Activated T-helper 2 cell treated with anti-CD3 and anti-CD28 coated beads, Interferon-gamma antibody, Interleukin-2, Interleukin-4, amounts not matched to agents 10 μg/mL and 5 μg/mL and 100 μg/mL, durations not matched to agents 14 hours and 24 hours and 36 hours (primary cell): ENCODE measurements at places on chromosomes 11 and 22.

- H3K4me3 ChIP-seq: no peak overlapping the region
- H3K27ac ChIP-seq: peak overlapping the region; percentile 91
- peaks cover 72% of the 10 kb centered on the region for H3K4me1 ChIP-seq
- no peak for DNase-seq
- H3K36me3 ChIP-seq: peaks cover 98% of the 10 kb centered on the region
Observed at GRCh38 chr11:128463371-128463829, 124.0 kb downstream of the ETS1 start.

GRCh38 chr22:48494968-48495750 is 1332.5 kb downstream of the BRD1 start:
- H3K36me3 ChIP-seq: no peaks in the 10 kb centered on the region
- peaks cover 24% of the 10 kb centered on the region for H3K27me3 ChIP-seq
- no peak for DNase-seq
- no peak overlapping the region for H3K4me3 ChIP-seq
- H3K27ac ChIP-seq: no peak overlapping the region

GRCh38 chr11:76885390-76886097 is 24.8 kb downstream of the ACER3 start:
- no peak overlapping the region for H3K4me3 ChIP-seq
- H3K27me3 ChIP-seq: no peaks in the 10 kb centered on the region
- no peak overlapping the region for H3K27ac ChIP-seq
- peaks cover 16% of the 10 kb centered on the region for H3K4me1 ChIP-seq
- no peaks in the 10 kb centered on the region for H3K36me3 ChIP-seq

DNA sequence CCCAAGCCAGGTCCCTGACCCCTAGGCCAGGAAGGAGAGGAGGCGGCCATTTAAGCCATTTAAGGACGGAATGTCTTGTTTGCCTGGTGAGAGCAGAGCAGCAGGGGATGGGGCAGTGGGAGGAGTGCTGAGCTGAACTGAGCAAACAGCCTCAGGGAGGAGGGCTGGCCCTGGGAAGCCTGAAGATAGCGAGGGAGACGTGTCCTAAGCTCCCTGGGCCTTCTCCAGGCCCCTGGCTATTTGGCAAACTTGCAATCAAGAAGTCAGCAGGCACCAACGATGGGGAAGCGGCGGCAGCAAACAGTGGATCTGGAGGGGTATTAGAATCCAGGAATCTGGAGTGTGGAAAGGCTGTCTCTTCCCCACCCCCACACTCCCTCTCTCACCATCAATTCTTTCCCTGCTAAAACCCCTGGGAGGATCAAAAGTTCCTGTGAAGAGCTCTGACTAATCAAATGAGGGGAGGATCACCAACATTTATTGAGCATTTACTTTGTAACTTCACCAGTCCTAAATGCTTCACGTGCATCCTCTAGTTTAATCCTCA is 8.8 kb downstream of the BCL9L start:
- H3K36me3 ChIP-seq: peaks cover 12% of the 10 kb centered on the region
- H3K27me3 ChIP-seq: no peaks in the 10 kb centered on the region
- DNase-seq: no peak
- H3K4me3 ChIP-seq: peak overlapping the region; percentile 20
- H3K4me1 ChIP-seq: peaks cover 86% of the 10 kb centered on the region
- peak overlapping the region; percentile 93 for H3K27ac ChIP-seq

DNA sequence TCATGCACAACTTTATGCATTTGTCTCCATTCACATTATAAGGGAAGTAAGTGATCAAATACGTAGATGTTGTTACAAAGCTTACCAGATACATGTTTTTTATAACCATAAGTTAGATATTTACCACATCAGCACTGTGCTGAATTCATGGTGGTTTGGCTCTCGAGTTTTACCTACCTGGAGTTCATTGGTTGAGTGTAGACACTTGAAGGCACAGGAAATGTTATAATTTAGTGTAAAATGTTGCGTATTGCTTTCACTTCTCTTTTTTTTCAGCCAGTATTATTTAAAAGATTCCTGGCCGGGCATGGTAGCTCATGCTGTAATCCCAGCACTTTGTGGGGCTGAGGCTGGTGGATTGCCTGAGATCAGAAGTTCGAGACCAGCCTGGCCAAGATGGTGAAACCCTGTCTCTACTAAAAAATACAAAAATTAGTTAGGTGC is 53.1 kb upstream of the GRK2 start:
- no peaks in the 10 kb centered on the region for H3K27me3 ChIP-seq
- H3K4me3 ChIP-seq: no peak overlapping the region
- DNase-seq: no peak
- H3K27ac ChIP-seq: no peak overlapping the region

- H3K4me3 ChIP-seq: no peak overlapping the region
- H3K27ac ChIP-seq: no peak overlapping the region
- no peaks in the 10 kb centered on the region for H3K36me3 ChIP-seq
- H3K27me3 ChIP-seq: peaks cover 9% of the 10 kb centered on the region
Observed at GRCh38 chr22:30605449-30606110, 1.4 kb upstream of the TCN2 start.

- no peak for DNase-seq
- H3K27me3 ChIP-seq: peaks cover 26% of the 10 kb centered on the region
- no peak overlapping the region for H3K4me3 ChIP-seq
- H3K36me3 ChIP-seq: no peaks in the 10 kb centered on the region
Observed at GRCh38 chr11:44638032-44638431, 72.6 kb downstream of the CD82 start.

DNA sequence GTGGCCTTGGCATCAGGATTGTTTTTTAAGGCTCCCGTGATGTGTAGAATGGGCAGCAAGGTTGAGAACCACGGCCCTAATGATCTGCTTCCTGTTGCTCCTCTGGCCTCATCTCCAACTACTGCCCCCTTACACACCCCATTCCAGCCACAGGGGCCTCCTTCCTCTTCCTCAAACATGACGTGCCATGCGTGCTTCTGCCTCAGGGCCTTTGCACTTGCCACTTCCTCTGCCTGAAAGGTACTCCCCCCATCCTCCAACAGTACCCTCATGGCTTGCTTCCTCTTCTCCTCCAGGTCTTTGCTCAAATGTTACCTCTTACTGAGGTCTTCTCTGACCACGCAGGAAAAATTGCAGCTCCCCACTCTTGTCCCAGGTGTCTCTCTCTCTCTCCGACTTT is 93.9 kb upstream of the CSNK2A3 start:
- no peaks in the 10 kb centered on the region for H3K36me3 ChIP-seq
- H3K27ac ChIP-seq: no peak overlapping the region
- H3K27me3 ChIP-seq: no peaks in the 10 kb centered on the region
- peaks cover 7% of the 10 kb centered on the region for H3K4me1 ChIP-seq
- H3K4me3 ChIP-seq: no peak overlapping the region
- no peak for DNase-seq

DNA sequence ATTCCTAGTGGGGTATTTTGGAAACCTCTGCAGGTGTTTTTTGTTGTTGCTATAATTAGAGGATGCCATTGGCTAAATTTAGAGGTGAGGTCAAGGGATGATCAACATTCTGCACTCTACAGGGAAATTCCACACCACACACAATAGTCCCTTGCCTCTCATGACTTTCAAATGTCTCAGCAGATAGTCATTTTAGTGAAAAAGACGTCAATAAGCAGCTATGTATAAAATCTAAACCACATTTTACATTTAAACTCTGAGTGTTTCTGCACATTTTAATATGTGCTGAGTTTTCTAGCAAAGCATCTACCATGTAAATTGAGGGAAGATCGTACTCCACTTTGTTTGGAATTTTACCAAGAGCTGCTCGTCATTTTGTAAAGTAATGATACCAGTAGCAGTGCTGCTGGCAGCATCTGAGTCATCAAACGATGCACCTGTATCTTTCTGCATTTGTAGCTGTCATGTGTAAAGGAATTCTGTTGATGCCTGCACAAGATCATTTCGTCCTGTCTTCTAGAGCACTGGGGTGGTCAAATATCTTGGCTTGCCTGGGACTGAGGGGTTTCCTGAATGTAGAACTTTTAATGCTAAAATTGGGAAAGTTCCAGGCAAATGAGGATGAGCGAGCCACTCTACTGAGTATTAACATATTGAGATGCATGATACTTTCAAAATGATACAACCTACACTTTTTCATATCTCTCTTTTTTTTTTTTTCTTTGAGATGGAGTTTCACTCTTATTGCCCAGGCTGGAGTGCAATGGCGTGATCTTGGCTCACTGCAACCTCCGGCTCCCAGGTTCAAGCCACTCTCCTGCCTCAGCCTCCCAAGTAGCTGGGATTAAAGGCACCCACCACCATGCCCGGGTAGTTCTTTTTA is 414.5 kb upstream of the SYN3 start:
- no peak for DNase-seq
- H3K36me3 ChIP-seq: no peaks in the 10 kb centered on the region
- no peaks in the 10 kb centered on the region for H3K4me1 ChIP-seq
- no peak overlapping the region for H3K27ac ChIP-seq

- H3K27me3 ChIP-seq: peaks cover 9% of the 10 kb centered on the region
- no peaks in the 10 kb centered on the region for H3K36me3 ChIP-seq
- no peaks in the 10 kb centered on the region for H3K4me1 ChIP-seq
- no peak for DNase-seq
- H3K27ac ChIP-seq: no peak overlapping the region
- H3K4me3 ChIP-seq: no peak overlapping the region
Observed at GRCh38 chr11:57360991-57361390, 20.0 kb downstream of the PRG3 start.

GRCh38 chr22:40019100-40019499 is 24.3 kb downstream of the FAM83F start:
- DNase-seq: no peak
- peaks cover 12% of the 10 kb centered on the region for H3K27me3 ChIP-seq
- H3K36me3 ChIP-seq: no peaks in the 10 kb centered on the region
- H3K4me1 ChIP-seq: peaks cover 11% of the 10 kb centered on the region

GRCh38 chr11:79564288-79564925 is 123.6 kb upstream of the TENM4 start:
- DNase-seq: no peak
- no peak overlapping the region for H3K4me3 ChIP-seq
- no peak overlapping the region for H3K27ac ChIP-seq
- no peaks in the 10 kb centered on the region for H3K27me3 ChIP-seq
- no peaks in the 10 kb centered on the region for H3K4me1 ChIP-seq

DNA sequence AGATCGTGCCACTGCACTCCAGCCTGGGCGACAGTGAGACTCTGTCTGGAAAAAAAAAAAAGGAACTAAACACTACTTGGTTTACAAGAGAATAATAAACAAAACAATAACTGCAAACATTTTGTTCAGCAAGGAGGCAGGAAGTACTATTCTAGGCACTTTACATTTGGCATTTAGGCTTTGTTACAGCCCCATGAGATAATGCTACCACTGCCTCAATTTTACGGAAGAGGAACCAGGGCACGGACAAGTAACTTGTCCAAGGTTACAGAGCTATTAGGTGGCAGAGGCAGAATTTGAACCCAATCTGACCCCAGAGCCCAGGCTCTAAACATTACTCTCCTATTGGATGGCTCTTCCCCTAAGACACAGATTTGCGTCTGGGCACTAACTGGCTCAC is 108.7 kb upstream of the AKIP1 start:
- H3K4me1 ChIP-seq: no peaks in the 10 kb centered on the region
- H3K4me3 ChIP-seq: no peak overlapping the region
- no peak for DNase-seq
- no peak overlapping the region for H3K27ac ChIP-seq
- no peaks in the 10 kb centered on the region for H3K36me3 ChIP-seq
- H3K27me3 ChIP-seq: peaks cover 7% of the 10 kb centered on the region

- no peak overlapping the region for H3K4me3 ChIP-seq
- H3K27me3 ChIP-seq: no peaks in the 10 kb centered on the region
- H3K36me3 ChIP-seq: peaks cover 13% of the 10 kb centered on the region
- DNase-seq: no peak
- peaks cover 15% of the 10 kb centered on the region for H3K4me1 ChIP-seq
Observed at GRCh38 chr22:46931414-46931813, 169.0 kb downstream of the TBC1D22A start.

DNA sequence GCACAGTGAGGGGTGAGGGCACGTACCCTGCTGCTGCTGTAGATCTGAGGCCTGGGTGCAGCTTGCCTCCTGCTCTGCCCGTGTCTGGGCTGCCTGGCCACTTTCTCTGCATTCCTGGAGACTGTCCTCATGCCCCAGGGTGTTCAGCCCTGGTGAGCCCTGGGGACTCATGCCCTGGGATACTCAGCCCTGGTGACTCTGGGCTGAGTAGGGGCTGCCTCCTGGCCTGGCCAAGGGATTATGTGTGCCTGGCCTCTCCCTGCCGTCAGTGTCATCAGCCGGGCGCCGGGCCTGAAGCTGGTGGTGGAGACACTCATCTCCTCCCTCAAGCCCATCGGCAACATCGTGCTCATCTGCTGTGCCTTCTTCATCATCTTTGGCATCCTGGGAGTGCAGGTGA is 94.7 kb downstream of the CACNA1I start:
- peaks cover under 1% of the 10 kb centered on the region for H3K36me3 ChIP-seq
- peaks cover 11% of the 10 kb centered on the region for H3K4me1 ChIP-seq
- no peak for DNase-seq
- H3K27ac ChIP-seq: no peak overlapping the region
- no peak overlapping the region for H3K4me3 ChIP-seq
- peaks cover 20% of the 10 kb centered on the region for H3K27me3 ChIP-seq

- DNase-seq: no peak
- H3K27me3 ChIP-seq: no peaks in the 10 kb centered on the region
- no peaks in the 10 kb centered on the region for H3K36me3 ChIP-seq
- H3K4me3 ChIP-seq: no peak overlapping the region
- no peaks in the 10 kb centered on the region for H3K4me1 ChIP-seq
Observed at GRCh38 chr11:135027461-135027860, 615.4 kb upstream of the B3GAT1 start.

GRCh38 chr11:708511-708910 is 2.5 kb downstream of the EPS8L2 start:
- H3K27me3 ChIP-seq: peaks cover 18% of the 10 kb centered on the region
- no peak for DNase-seq
- H3K4me1 ChIP-seq: peaks cover 6% of the 10 kb centered on the region
- no peaks in the 10 kb centered on the region for H3K36me3 ChIP-seq

GRCh38 chr11:23536907-23537306 is 676.6 kb upstream of the CCDC179 start:
- H3K4me1 ChIP-seq: no peaks in the 10 kb centered on the region
- H3K36me3 ChIP-seq: no peaks in the 10 kb centered on the region
- no peak for DNase-seq
- H3K4me3 ChIP-seq: no peak overlapping the region
- H3K27ac ChIP-seq: no peak overlapping the region

- peaks cover 8% of the 10 kb centered on the region for H3K4me1 ChIP-seq
- H3K36me3 ChIP-seq: no peaks in the 10 kb centered on the region
- H3K4me3 ChIP-seq: no peak overlapping the region
- no peak overlapping the region for H3K27ac ChIP-seq
Observed at GRCh38 chr22:35599364-35599763, 17.8 kb downstream of the MB start.

- H3K27me3 ChIP-seq: peaks cover 45% of the 10 kb centered on the region
- H3K27ac ChIP-seq: no peak overlapping the region
- no peak for DNase-seq
- no peaks in the 10 kb centered on the region for H3K36me3 ChIP-seq
- H3K4me1 ChIP-seq: peaks cover 2% of the 10 kb centered on the region
Observed at GRCh38 chr11:32392840-32393239, 42.5 kb downstream of the WT1 start.
